ENCODE measurements at places on chromosomes 2 and 18. TPM values are rescaled to one million over a fixed set of nuclear protein-coding genes. Genes with fewer than 3 reads are reported as not detected.

GRCh38 chr18:8660316-8660715 lies 45.0 kb upstream of the MTCL1 start:
- no peaks in the 10 kb centered on the region for H3K27me3 ChIP-seq
- no peak for DNase-seq
- H3K27ac ChIP-seq: no peak overlapping the region
- H3K36me3 ChIP-seq: no peaks in the 10 kb centered on the region

Gene CAPN14
- 0.25 TPM for total RNA-seq

DNA sequence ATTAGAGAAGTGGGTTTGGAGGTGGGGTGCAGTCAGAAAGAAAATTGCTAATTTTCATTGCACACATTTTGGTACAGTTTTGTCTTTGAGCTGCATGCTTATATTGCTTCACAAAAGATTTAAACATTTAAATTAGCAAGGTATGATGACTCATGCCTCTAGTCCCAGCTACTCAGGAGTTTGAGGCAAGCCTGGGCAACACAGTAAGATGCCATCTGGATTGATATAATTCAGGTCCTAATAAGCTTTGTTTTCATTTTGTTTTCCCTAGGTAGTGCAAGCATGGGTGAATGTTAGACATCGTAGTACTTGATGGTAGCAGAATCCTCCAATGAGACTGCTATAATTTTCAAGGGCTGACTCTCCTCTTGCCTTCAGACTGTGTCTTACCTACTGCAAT lies 396.7 kb upstream of the RGPD4 start:
- H3K27ac ChIP-seq: no peak overlapping the region
- no peaks in the 10 kb centered on the region for H3K27me3 ChIP-seq
- H3K4me1 ChIP-seq: no peaks in the 10 kb centered on the region
- no peaks in the 10 kb centered on the region for H3K36me3 ChIP-seq
- no peak overlapping the region for H3K4me3 ChIP-seq

DNA sequence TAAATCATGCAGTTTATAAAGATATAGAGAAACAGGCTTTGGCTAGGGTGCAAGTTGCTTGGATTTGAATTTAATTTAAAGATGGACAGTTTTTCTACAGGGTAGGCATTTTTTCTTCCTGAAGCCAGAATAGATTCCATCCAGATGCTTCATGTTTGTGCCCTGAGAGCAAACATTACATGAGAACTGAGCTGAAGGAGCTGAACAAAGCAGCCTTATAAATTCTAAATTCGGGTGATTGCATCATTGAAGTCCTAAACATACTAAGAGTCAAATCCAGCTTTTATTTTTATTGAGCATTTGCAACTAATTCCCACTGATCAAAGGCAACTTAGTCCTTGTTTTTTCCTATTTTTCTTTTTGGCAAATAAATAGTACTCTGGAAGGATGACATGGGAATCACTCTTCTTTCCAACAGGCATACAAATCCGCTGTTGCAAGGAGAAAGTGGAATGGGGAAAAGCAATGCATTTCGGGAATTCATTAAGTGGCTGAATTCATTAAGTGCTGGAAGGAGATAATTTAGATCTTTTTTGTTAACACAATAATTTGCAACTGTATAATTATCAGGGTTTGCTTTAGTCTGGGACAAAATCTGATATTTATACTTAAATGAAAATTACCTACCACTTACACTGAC lies 828.0 kb downstream of the SLC4A3 start:
- no peaks in the 10 kb centered on the region for H3K4me1 ChIP-seq
- H3K27ac ChIP-seq: no peak overlapping the region
- no peak overlapping the region for H3K4me3 ChIP-seq

- DNase-seq: no peak
- peaks cover 4% of the 10 kb centered on the region for H3K27me3 ChIP-seq
- no peaks in the 10 kb centered on the region for H3K36me3 ChIP-seq
- H3K4me1 ChIP-seq: no peaks in the 10 kb centered on the region
Observed at GRCh38 chr2:218317303-218317630, 25.0 kb upstream of the TMBIM1 start.

DNA sequence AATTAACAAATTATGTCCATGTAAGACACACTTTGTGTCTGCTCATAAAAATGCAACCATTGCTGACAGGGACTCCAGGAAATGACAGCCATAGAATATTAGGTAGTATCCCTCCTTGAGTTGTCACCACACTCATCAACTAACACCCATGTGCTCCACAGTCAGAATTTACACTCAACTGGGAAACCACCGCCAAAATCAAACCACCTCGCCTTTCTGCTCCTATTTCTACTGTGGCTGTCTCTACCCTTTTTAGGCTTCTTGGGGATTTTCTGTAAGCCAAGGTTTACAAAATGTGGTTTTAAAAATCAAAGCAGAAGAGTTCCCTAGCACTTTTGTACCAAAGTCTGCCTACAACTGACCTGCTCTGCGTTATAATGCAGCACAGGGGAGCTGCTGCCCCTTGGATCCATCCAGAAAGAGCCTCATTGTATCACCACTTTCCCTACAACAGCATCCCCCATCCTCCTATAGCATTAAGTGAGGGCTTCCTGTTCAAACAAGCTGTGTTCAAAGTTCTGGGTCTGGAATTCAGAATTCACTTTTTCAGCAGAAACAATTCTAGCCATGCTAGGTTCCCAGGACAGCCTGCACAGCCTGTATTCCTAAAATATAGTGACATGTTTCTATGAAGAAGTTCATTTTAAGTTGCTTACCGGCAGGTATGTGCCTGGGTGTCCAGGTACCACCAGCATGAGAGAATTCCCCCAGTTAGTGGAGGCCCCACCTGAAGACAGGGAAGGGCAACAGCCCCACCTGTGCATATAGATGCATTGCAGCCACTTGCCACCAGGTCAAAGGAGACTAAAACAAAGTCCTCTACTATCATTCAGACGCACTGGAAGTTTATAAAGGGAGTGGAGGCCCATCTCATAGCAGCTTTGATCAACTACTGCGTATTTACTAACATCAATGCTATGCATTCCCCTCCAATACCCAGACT lies 104.3 kb downstream of the MYO5B start:
- H3K27ac ChIP-seq: no peak overlapping the region
- peaks cover 8% of the 10 kb centered on the region for H3K4me1 ChIP-seq
- H3K27me3 ChIP-seq: peaks cover 3% of the 10 kb centered on the region
- no peak for DNase-seq

DNA sequence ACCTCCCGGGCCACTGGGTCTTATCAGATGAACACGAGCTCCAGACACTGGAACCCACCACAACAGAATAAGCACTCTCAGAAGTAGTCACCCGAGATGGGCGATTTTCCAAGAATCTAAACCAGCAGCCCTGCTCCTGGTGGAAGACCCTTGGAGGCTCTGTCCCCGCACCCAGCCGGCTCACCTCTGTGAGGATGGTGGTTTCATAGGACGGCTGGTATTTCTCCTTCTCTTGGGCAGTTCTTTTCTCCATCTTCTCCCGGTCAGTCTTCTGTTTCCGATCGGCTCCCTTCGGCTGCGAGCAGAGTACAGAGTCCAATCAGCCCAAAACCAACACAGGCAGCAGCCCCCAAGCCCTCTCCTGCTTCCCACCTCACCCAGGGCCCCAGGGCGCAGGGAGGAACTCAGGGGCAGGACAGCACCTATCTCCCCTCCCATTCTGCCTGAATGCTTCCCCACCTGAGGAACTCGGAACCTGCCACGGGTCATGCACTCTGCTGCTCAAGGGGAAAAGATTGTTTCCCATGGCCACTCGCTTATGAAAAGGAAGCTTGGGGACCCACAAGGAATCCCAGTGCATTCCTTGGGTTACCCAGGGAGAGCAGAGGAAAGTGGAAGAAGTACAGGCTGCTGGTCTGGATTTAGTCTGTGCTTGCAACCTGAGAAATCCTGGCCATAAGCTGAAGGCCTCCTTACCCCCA lies 42.7 kb downstream of the TFCP2L1 start:
- H3K36me3 ChIP-seq: no peaks in the 10 kb centered on the region
- no peaks in the 10 kb centered on the region for H3K27me3 ChIP-seq
- no peak for DNase-seq
- no peaks in the 10 kb centered on the region for H3K4me1 ChIP-seq
- H3K27ac ChIP-seq: no peak overlapping the region

- peak; percentile 71 for DNase-seq
- H3K27me3 ChIP-seq: peaks cover 6% of the 10 kb centered on the region
- H3K4me3 ChIP-seq: peak overlapping the region; percentile 94
- no peaks in the 10 kb centered on the region for H3K36me3 ChIP-seq
- peak overlapping the region; percentile 14 for H3K27ac ChIP-seq
Observed at GRCh38 chr18:4453874-4454536, 1.1 kb downstream of the DLGAP1 start.

Gene GALNT14
- total RNA-seq: 14.4 TPM

DNA sequence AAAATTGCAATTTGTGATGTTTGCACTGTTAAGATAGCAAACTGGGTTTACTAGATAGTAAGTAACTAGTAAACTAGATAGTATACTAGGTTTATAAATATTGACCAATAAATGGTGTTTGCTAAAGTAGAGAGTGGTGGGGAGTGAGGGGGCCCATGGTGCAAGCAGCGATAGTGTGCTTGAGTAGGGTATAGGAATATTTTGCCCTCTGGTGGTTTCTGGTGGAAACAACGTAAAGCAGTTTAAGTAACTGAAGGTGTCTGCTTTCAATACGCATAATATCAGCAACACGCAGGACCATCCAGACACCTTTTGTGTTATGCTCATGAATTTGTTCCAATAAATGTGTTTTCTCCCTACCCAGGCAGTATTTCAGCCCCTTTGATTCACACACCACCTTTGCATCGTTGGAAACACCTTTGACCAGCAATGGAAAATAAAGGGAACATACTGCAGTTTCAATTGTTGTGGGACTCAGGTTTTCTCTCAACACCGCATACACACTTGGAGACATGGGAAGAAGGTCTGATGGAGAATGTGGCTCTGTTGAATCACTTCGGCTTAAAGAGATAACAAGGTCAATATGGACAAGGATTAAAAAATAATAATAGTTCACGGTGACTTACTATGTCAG lies 16.7 kb upstream of the STAT1 start:
- H3K27ac ChIP-seq: no peak overlapping the region
- no peak overlapping the region for H3K4me3 ChIP-seq
- no peaks in the 10 kb centered on the region for H3K36me3 ChIP-seq
- no peak for DNase-seq
- H3K4me1 ChIP-seq: no peaks in the 10 kb centered on the region

Gene MYOM1
- 1.3 TPM for total RNA-seq

- no peaks in the 10 kb centered on the region for H3K36me3 ChIP-seq
- DNase-seq: no peak
- peaks cover 5% of the 10 kb centered on the region for H3K4me1 ChIP-seq
Observed at GRCh38 chr2:168075446-168075845, 171.9 kb downstream of the STK39 start.

DNA sequence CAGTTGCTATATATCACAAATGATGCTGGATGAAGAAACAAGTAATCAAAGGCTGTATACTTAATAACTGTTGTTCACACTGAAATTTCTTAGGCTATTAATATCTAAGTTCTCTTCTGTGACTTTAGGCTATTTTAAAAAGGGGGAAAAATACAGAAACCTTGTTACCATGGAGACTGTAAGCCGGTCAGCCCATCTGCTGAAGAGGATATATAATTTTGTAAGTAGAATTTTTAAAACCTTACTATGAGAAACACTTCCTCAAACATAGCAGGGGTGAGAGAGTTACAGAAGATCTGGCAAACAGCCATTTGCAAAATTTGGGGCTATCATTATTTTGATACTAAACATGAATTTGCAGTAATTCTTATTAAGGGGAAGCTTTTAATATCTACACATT lies 27.8 kb downstream of the CACNB4 start:
- H3K27me3 ChIP-seq: peaks cover 3% of the 10 kb centered on the region
- H3K36me3 ChIP-seq: no peaks in the 10 kb centered on the region
- H3K4me3 ChIP-seq: no peak overlapping the region
- no peak overlapping the region for H3K27ac ChIP-seq
- no peak for DNase-seq

Gene SERPINB10
- total RNA-seq: not detected

Gene VAMP8
- 0.78 TPM for total RNA-seq

- no peak overlapping the region for H3K27ac ChIP-seq
- no peaks in the 10 kb centered on the region for H3K4me1 ChIP-seq
- H3K36me3 ChIP-seq: no peaks in the 10 kb centered on the region
- no peaks in the 10 kb centered on the region for H3K27me3 ChIP-seq
Observed at GRCh38 chr2:233940376-233941276, 23.5 kb downstream of the TRPM8 start.

GRCh38 chr2:36238106-36238505 lies 117.5 kb upstream of the CRIM1 start:
- no peaks in the 10 kb centered on the region for H3K4me1 ChIP-seq
- DNase-seq: no peak
- peaks cover 2% of the 10 kb centered on the region for H3K27me3 ChIP-seq
- H3K36me3 ChIP-seq: peaks cover 3% of the 10 kb centered on the region

- H3K27me3 ChIP-seq: peaks cover 6% of the 10 kb centered on the region
- H3K4me1 ChIP-seq: no peaks in the 10 kb centered on the region
- no peaks in the 10 kb centered on the region for H3K36me3 ChIP-seq
- DNase-seq: no peak
- H3K4me3 ChIP-seq: no peak within 1 kb of the TSS
Observed at GRCh38 chr2:232455426-232456255, at the start of gene ALPI. Gene ALPI (plus strand): TSS chr2:232456153. CDS start chr2:232456200, 47 bp downstream.

GRCh38 chr2:25177211-25177611 lies 8.8 kb upstream of the POMC start:
- peaks cover 20% of the 10 kb centered on the region for H3K4me1 ChIP-seq
- DNase-seq: peak; percentile 70
- H3K4me3 ChIP-seq: peak overlapping the region; percentile 57
- H3K27ac ChIP-seq: peak overlapping the region; percentile 18
- peaks cover 20% of the 10 kb centered on the region for H3K27me3 ChIP-seq
- no peaks in the 10 kb centered on the region for H3K36me3 ChIP-seq

- no peak overlapping the region for H3K4me3 ChIP-seq
- DNase-seq: no peak
- H3K4me1 ChIP-seq: peaks cover 29% of the 10 kb centered on the region
- no peaks in the 10 kb centered on the region for H3K36me3 ChIP-seq
Observed at GRCh38 chr2:31166925-31167324, 28.7 kb upstream of the GALNT14 start.

- no peak overlapping the region for H3K27ac ChIP-seq
- no peak overlapping the region for H3K4me3 ChIP-seq
- H3K27me3 ChIP-seq: no peaks in the 10 kb centered on the region
- H3K36me3 ChIP-seq: no peaks in the 10 kb centered on the region
- H3K4me1 ChIP-seq: no peaks in the 10 kb centered on the region
- no peak for DNase-seq
Observed at GRCh38 chr2:28821295-28821958, 10.8 kb downstream of the SPDYA start.

Gene RUFY4
- total RNA-seq: not detected

- peaks cover 20% of the 10 kb centered on the region for H3K4me1 ChIP-seq
- peaks cover 4% of the 10 kb centered on the region for H3K36me3 ChIP-seq
- no peak for DNase-seq
- H3K4me3 ChIP-seq: no peak overlapping the region
- no peak overlapping the region for H3K27ac ChIP-seq
Observed at GRCh38 chr2:216920143-216920876, 60.4 kb upstream of the TNP1 start.

DNA sequence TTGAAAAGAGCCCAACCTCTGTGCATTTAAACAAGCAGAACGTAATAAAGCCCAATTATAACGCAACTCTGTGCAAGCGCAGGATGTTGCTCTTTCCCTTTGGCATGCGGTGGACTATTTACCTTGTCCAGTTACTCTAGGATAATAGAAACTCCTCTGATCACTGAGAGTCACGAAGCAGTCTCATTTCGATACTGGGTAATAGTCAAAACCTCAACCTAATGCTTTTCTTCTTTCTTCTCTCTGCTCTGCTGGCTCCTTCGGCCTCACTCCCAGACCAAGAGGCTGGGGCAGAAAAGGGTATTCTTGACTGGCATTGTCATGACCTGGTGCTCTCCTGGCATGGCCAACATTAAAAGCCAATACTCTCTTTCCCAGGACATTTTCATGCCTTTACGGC lies 89.7 kb upstream of the GCFC2 start:
- H3K27me3 ChIP-seq: no peaks in the 10 kb centered on the region
- no peaks in the 10 kb centered on the region for H3K36me3 ChIP-seq
- no peak for DNase-seq
- no peak overlapping the region for H3K27ac ChIP-seq
- no peak overlapping the region for H3K4me3 ChIP-seq

Data from glutamatergic neuron (in vitro differentiated cells).